ENCODE measurements at places on chromosomes 7 and 10. TPM values are rescaled to one million over a fixed set of nuclear protein-coding genes. Genes with fewer than 3 reads are reported as not detected.

DNA sequence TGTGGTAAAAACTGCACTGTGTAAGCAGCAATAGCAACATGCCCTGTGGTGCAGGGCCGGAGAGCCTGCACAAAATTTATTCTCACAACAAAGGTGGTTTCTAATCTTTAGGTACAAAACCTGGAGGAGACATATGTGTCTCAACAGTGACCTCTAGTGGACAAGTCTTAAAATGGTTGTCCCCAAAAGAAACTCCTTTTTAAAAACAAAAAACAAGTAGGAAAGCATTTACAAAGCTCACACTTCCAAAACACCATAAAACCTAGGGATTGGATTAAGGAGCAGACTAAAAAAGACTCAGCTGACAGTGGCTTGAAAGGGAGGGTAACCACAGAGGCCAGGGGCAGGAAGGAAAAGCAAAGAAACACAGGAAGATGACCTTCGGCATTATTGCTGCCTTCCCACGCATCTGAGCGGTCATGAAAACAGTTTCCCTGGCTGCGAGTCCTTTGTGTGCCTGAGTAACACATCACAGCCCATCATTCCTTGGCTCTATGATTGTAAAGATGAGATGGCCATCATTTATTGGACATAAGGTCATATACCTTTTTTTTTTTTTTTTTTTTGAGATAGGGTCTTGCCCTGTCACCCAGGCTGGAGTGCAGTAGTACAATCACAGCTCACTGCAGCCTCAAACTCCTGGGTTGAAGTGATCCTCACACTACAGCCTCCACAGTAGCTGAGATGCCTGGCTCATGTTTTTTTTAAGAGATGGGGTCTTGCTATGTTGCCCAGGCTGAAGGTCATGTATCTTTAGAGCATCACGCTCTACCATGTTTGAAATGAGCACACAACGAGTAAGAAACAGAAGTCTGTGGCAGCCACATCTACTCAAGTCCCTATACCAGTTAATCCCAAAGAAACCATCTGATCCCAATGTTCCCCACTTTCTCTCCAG, 39.5 kb downstream of the RSU1 start:
- H3K4me3 ChIP-seq = no peak overlapping the region
- no peak for DNase-seq
- H3K27me3 ChIP-seq = no peaks in the 10 kb centered on the region
- H3K36me3 ChIP-seq = no peaks in the 10 kb centered on the region
- peak overlapping the region; percentile 61 for H3K27ac ChIP-seq

GRCh38 chr10:127151981-127152699, 44.3 kb downstream of the INSYN2A start:
- H3K36me3 ChIP-seq = no peaks in the 10 kb centered on the region
- no peak overlapping the region for H3K4me3 ChIP-seq
- H3K27me3 ChIP-seq = no peaks in the 10 kb centered on the region
- no peak for DNase-seq

- H3K4me3 ChIP-seq = no peak overlapping the region
- no peak for DNase-seq
- H3K27ac ChIP-seq = no peak overlapping the region
- H3K4me1 ChIP-seq = peaks cover 65% of the 10 kb centered on the region
- no peaks in the 10 kb centered on the region for H3K27me3 ChIP-seq
Observed at GRCh38 chr7:104958371-104958865, 55.6 kb upstream of the KMT2E start.

GRCh38 chr7:25134358-25135010, 9.4 kb upstream of the CYCS start:
- no peaks in the 10 kb centered on the region for H3K27me3 ChIP-seq
- no peaks in the 10 kb centered on the region for H3K4me1 ChIP-seq
- no peak overlapping the region for H3K27ac ChIP-seq
- H3K4me3 ChIP-seq = no peak overlapping the region

The ZNF25 gene
- total RNA-seq = 14.4 TPM

- no peaks in the 10 kb centered on the region for H3K36me3 ChIP-seq
- H3K27me3 ChIP-seq = no peaks in the 10 kb centered on the region
- peaks cover 8% of the 10 kb centered on the region for H3K4me1 ChIP-seq
- no peak overlapping the region for H3K27ac ChIP-seq
- no peak overlapping the region for H3K4me3 ChIP-seq
- no peak for DNase-seq
Observed at GRCh38 chr7:43698460-43699255, 30.7 kb downstream of the COA1 start.

The TASOR2 gene
- total RNA-seq = 58.3 TPM

DNA sequence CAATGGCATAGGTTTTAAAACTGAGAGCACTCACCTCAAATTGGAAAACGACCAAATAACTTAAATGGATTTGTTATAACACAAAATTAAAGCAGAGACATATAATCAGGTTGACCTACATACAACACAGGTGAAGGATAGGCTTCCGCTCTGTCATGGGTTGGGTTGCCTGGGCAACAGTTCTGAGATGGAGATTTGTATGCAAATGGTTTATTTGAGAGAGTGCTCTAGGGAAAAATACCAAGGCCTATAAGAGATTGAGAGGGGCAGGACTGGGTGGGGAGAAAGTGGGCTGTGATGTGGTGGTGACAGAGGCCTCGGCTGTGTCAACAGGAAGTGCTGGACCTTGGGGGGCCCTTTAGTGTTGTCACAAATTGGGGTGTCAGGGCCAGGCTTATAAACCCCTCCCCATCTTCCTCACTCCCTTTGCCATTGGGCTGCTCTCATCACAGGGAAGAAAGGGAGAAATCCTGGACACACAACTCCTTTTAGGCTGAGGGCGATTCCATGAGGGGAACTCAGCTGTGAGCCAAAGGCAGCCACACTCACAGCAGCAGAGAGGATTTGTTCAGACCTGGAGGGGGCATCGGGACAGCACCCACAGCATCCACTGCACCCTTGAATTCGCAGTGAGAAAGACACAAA, 105.4 kb upstream of the LYZL1 start:
- no peak for DNase-seq
- no peaks in the 10 kb centered on the region for H3K4me1 ChIP-seq
- no peaks in the 10 kb centered on the region for H3K36me3 ChIP-seq
- no peak overlapping the region for H3K4me3 ChIP-seq
- H3K27ac ChIP-seq = no peak overlapping the region

DNA sequence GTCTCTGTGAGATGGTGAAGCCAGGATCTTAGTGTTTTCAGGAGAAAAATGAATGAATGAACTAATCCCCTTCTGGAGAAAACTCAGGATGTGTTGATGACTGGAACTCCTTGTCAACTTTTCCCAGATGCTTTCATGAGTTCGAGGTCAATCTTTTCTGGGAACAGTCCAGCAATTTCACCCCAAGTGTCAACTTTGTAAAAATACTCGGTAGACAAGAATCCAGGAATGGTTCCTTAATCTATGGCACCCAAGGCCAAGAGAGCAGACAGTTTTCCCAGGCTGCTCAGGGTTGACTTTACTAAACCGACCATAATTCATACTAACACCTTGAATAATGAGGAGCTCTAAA, 31.1 kb upstream of the LYZL1 start:
- DNase-seq = no peak
- no peak overlapping the region for H3K4me3 ChIP-seq
- H3K4me1 ChIP-seq = peaks cover 10% of the 10 kb centered on the region

The ELOVL3 gene
- 0.51 TPM for total RNA-seq

- H3K4me3 ChIP-seq = peak overlapping the region; percentile 28
- H3K36me3 ChIP-seq = no peaks in the 10 kb centered on the region
- H3K27ac ChIP-seq = no peak overlapping the region
Observed at GRCh38 chr7:117014673-117015133, 61.4 kb downstream of the ST7 start.

The FGFR2 gene
- total RNA-seq = 1.1 TPM

The SUGCT gene
- 1.6 TPM for total RNA-seq

GRCh38 chr10:132946-133898, 2.0 kb upstream of the ZMYND11 start:
- no peak for DNase-seq
- H3K4me3 ChIP-seq = no peak overlapping the region
- no peaks in the 10 kb centered on the region for H3K36me3 ChIP-seq
- peaks cover 29% of the 10 kb centered on the region for H3K27me3 ChIP-seq

GRCh38 chr7:112538726-112539255, 58.0 kb downstream of the LSMEM1 start:
- no peaks in the 10 kb centered on the region for H3K36me3 ChIP-seq
- DNase-seq = no peak
- H3K4me1 ChIP-seq = no peaks in the 10 kb centered on the region

- no peak overlapping the region for H3K27ac ChIP-seq
- no peaks in the 10 kb centered on the region for H3K4me1 ChIP-seq
- H3K36me3 ChIP-seq = no peaks in the 10 kb centered on the region
- peaks cover 13% of the 10 kb centered on the region for H3K27me3 ChIP-seq
Observed at GRCh38 chr10:129888784-129889616, 75.1 kb downstream of the EBF3 start.

GRCh38 chr10:121600611-121601010, 2.4 kb upstream of the FGFR2 start:
- DNase-seq = no peak
- H3K36me3 ChIP-seq = no peaks in the 10 kb centered on the region
- H3K27me3 ChIP-seq = peaks cover 76% of the 10 kb centered on the region
- H3K4me1 ChIP-seq = peaks cover 7% of the 10 kb centered on the region
- no peak overlapping the region for H3K4me3 ChIP-seq

DNA sequence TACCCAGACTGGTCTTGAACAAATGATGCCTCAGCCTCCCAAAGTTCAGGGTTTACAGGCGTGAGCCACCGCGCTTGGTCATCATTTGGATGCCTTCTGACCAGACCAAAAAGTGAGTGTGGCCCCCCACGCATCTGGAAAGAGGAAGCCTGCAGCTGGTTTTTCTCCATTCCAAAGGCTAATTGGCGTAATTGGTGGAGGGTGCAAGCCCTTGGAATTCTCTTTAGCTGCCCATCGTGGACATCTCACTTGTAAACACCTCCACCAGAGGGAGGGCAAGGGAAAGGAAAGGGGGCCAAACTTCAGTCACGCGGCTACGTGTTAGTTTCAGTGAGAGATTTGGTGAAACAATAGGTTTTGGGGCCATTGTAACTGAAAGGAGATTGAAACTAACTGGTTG, 4.1 kb upstream of the ARHGAP21 start:
- peaks cover 10% of the 10 kb centered on the region for H3K4me1 ChIP-seq
- H3K4me3 ChIP-seq = no peak overlapping the region
- no peaks in the 10 kb centered on the region for H3K27me3 ChIP-seq
- no peak for DNase-seq
- no peaks in the 10 kb centered on the region for H3K36me3 ChIP-seq

DNA sequence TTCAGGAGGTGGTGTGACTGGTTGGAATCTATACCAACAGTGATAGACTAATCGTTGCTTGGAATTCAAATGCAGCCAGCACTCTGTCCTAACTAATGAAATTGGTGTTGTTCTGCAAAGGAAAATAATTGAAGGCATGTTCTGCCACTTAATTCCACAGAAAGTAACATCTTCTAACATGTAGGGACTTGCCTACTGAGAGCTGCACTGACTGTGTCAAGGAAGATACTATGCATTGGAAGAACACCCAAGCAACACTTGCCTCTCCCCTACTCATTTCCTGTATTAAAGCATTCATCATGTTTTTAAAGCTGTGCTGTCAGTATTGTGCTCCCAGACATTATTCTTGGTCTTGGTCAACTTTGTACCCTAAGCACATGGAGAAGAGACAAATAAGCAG, 2.7 kb upstream of the CYP3A7 start:
- H3K27ac ChIP-seq = no peak overlapping the region
- no peaks in the 10 kb centered on the region for H3K4me1 ChIP-seq
- H3K27me3 ChIP-seq = no peaks in the 10 kb centered on the region
- H3K36me3 ChIP-seq = no peaks in the 10 kb centered on the region

- no peaks in the 10 kb centered on the region for H3K27me3 ChIP-seq
- H3K36me3 ChIP-seq = no peaks in the 10 kb centered on the region
Observed at GRCh38 chr10:4069491-4069890, 284.5 kb upstream of the KLF6 start.

GRCh38 chr7:132547821-132548220, 28.4 kb downstream of the PLXNA4 start:
- H3K4me1 ChIP-seq = no peaks in the 10 kb centered on the region
- H3K36me3 ChIP-seq = no peaks in the 10 kb centered on the region
- H3K27me3 ChIP-seq = no peaks in the 10 kb centered on the region
- DNase-seq = no peak

DNA sequence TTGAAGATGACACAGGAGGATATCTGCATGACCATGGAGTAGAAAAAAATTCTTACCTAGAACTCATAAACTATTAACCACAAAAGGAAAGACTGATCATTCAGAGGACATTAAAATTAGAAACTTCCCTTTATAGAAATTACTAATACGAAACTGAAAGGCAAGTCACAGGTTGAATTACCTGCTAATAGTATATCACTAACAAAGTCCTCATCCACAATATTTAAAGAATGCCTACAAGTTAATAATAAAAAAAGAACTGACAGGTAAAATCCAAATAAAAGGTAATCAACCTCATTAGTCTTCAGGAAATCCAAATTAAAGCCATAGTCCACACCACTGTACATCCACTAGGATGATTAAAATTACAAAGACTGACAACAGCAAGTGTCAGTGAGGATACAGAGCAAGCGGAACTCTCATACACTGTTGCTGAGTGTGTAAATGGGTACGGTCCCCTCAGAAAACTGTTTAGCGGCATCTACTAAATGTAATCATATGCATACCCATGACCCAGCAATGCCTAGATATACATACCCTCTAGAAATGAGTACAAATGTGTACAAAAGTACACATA, 71.2 kb downstream of the ARHGAP21 start:
- H3K4me1 ChIP-seq = no peaks in the 10 kb centered on the region
- no peaks in the 10 kb centered on the region for H3K36me3 ChIP-seq
- DNase-seq = no peak
- H3K27ac ChIP-seq = no peak overlapping the region
- no peaks in the 10 kb centered on the region for H3K27me3 ChIP-seq
- H3K4me3 ChIP-seq = no peak overlapping the region

GRCh38 chr10:17883621-17884020, 68.1 kb upstream of the SLC39A12 start:
- no peak overlapping the region for H3K27ac ChIP-seq
- H3K27me3 ChIP-seq = no peaks in the 10 kb centered on the region
- H3K4me1 ChIP-seq = no peaks in the 10 kb centered on the region
- peaks cover 60% of the 10 kb centered on the region for H3K36me3 ChIP-seq
- DNase-seq = no peak
- no peak overlapping the region for H3K4me3 ChIP-seq

The SNX13 gene
- 57.3 TPM for total RNA-seq

The DNAH11 gene
- 1.4 TPM for total RNA-seq

DNA sequence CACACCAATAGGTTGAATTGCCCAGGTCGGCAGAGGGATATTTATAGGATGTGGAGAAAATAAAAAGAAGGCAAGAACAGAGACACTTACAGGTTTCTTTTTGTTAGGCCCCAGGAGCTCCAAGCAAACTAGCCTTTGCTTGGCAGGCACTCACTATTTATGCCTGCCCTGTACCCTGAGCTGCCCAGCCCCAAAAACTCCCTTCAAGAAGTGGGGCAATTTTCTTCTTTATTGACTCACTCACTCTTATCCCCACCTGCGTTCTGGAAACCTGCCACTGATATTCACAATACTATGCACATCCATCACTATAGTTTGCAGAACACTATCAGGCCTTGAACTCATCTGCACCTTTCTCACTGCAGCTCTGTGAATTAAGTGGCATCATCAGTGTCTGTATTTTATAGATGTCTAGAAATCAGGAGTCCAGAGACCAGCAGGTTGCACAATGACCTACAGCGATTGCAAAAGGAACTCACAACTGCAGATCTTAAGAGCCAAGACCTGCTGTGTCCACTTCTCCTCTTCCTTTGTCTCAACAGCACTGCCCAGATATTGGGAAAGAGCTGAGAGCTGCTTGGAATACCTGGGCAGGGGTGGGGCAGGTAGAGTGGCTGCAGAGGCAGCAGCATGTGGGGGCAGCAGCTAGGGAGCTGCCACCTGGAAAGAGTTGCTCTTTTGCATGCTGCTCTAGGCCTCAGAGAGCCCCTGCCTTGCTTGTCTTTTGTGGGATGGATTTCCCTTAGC, at the start of gene SFTPD:
SFTPD (minus strand) TSS at position 130 of the 747 bp plus-strand sequence. CDS start 2,446 bp downstream, outside the sequence.
- H3K27me3 ChIP-seq = no peaks in the 10 kb centered on the region
- no peak within 1 kb of the TSS for H3K27ac ChIP-seq
- H3K4me3 ChIP-seq = no peak within 1 kb of the TSS
- no peaks in the 10 kb centered on the region for H3K4me1 ChIP-seq
- no peak for DNase-seq

Data from spleen (tissue), 13 donors.